ENCODE measurements at places on chromosomes 5 and 9.

GRCh38 chr9:125650271-125650737 lies 56.7 kb downstream of the MAPKAP1 start:
- DNase-seq = no peak

GRCh38 chr5:107792940-107793339 lies 122.2 kb upstream of the EFNA5 start:
- DNase-seq = no peak

DNA sequence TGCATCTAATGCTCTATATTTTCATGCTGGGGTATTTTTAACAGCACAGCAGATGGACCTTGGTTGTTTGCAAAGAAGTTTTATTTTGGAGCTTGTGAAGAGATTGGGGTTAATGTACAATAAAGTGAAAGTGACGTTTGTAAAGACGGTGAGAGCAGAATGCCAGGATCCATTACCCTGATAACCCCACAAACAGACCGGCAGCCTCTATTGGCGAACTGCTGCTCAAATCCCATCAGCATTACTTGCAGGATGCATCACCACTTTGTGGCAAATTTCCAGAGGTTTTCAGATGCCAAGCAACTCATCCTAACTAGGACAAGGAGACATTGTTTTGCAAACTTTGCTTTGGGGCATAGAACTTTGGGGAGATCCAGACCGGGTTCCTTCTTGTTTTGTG lies 383.3 kb upstream of the ZNF462 start:
- DNase-seq = no peak

- no peak for DNase-seq
These were observed at the start of gene FAM221B for GRCh38 chr9:35828716-35829083. Gene FAM221B, minus strand, starts transcription at chr9:35828732. Its CDS starts 2,571 bp downstream, at chr9:35826161.

- no peak for DNase-seq
These were observed 36.2 kb upstream of the CKS2 start for GRCh38 chr9:89274838-89275237.

DNA sequence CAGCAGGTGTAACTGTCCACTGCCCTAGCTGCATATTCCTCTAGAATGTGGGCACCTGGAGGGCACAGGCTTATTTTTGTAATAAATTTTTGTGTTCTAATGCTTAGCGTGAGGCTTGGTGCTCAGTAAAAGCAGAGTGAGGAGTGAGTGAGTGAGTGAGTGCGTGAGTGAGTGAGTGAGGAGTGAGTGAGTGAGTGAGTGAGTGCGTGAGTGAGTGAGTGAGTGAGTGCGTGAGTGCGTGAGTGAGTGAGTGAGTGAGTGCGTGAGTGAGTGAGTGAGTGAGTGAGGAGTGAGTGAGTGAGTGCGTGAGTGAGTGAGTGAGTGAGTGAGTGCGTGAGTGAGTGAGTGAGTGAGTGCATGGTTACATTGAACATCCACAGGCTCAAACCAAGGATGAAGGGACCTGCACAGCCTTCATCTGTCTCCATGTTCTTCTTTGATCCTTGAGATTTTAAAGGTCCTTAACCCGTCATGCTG lies 371.5 kb downstream of the MED10 start:
- DNase-seq = no peak

- DNase-seq = no peak
These were observed 71.3 kb downstream of the HRH2 start for GRCh38 chr5:175728885-175729828.

DNA sequence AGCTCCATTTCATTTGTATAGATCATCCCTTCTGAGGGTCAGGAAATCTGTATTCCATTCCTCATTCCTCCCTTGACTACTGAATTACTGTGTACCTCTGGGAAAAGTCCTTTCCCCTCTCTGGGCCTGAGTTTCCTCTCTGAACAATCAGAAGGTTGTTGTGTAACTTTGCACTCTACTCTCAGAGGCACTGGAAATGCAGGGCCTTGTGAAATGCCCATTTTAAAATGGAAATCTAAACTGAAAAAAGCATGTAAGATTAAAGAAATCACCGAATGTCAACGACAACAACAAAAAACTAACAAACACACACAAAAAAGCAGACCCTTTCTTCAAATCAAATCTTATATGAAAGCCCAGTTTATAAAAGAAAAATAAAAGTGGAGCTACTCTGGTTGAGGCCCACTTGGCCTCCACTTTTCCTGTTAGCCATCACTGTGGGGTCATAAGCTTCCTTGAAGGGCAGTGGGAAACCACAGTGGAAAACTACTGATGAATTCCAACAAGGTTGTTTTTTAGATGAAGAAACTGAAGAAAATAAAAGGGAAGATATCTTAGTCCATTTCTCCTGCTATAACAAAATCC lies 21.6 kb upstream of the GRPEL2 start:
- DNase-seq = no peak

DNA sequence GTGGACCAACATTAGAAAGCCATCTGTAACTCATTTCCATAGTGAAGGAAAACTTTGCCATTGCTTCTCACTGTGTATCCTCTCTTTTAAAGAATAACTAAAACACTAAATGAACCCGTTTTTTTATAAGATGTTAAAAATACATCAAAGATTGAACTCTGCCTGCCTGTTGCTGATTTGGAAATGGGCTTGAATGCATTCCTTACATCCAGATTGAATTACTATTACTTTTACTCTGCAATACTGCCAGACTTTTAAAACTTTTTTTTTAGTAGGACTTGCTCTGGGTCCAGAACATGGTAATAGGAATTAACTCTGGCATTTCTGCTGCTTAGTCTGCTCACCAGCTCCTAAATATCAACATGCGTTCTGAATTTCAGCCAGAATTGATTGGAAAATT lies 176.8 kb upstream of the PAPPA start:
- DNase-seq = no peak

- DNase-seq = no peak
These were observed 75.8 kb upstream of the ZNF618 start for GRCh38 chr9:113800276-113800675.

DNA sequence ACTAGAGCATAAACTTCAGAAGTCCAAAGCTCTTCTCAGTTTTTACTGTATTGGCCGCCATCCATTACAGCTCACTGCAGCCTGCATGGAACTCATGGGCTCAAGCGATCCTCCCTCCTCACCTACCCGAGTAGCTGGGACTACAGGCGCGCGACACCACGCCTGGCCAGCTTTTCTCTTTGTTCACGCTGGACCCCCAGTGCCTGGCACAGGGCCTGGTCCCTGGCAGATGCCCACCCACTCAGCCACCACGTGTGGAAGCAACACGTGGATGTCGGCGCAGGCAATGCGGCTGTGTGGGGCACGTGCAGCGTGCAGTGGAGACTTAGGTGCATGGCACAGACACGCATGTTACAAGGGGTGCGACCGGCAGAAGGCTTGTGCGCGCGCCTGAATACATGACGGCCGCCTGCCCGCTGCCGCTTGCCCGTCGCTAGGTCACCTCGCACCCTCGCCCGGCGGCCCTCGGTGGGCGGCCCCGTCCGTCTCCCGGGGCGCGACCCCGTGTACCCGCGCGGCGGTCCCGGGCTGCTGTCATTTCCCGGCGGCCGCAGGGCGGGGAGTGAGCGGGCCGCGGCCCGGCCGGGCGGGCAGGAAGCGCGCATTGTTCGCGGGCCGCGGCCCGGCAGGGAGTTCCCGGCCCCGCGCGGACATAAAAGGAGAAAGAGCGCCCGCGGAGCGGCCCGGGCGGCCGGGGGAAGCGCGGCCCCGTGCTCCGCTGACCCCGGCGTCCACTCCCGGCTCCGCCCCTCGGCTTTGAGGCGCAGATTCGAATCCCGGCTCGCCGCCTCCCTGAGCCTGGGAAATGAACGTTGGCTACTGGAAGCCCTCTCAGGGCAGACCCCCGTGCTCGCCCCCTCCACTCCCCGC lies 24.1 kb upstream of the PTGS1 start:
- no peak for DNase-seq

- DNase-seq = no peak
These were observed 120.9 kb downstream of the WNK2 start for GRCh38 chr9:93304574-93305496.

GRCh38 chr5:158623971-158624370 lies 475.7 kb downstream of the EBF1 start:
- DNase-seq = no peak

GRCh38 chr9:127096208-127096607 lies 26.2 kb downstream of the ANGPTL2 start:
- no peak for DNase-seq

GRCh38 chr5:150238646-150239045 lies 48.8 kb downstream of the SLC6A7 start:
- no peak for DNase-seq

GRCh38 chr5:1827886-1828397 lies 26.7 kb downstream of the NDUFS6 start:
- no peak for DNase-seq

- no peak for DNase-seq
These were observed 19.1 kb downstream of the TNFSF8 start for GRCh38 chr9:114911167-114911821.

- no peak for DNase-seq
These were observed 68.8 kb downstream of the ANKRD55 start for GRCh38 chr5:56164376-56164775.

DNA sequence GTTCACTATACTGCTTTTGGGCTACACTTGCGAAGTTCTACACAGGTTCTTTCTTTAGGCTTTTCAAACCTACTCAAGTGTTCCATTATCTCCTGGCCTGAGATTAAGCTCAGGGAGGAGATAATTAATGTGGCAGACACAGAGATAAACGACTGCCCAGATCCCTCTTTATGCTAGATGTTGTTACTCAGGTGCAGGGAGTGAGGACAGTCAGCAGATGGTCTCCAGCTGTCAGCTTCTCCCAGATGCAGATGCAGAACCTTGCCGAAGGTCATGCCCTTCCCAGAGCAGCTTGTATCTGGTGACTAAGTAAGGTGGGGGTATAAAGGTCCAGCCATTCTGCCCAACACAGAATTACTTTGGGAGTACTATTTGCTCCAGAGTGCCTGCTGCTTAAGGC lies 166.2 kb downstream of the ZNF462 start:
- no peak for DNase-seq

- DNase-seq = no peak
These were observed 2.9 kb downstream of the P4HA2 start for GRCh38 chr5:132224716-132225115.

DNA sequence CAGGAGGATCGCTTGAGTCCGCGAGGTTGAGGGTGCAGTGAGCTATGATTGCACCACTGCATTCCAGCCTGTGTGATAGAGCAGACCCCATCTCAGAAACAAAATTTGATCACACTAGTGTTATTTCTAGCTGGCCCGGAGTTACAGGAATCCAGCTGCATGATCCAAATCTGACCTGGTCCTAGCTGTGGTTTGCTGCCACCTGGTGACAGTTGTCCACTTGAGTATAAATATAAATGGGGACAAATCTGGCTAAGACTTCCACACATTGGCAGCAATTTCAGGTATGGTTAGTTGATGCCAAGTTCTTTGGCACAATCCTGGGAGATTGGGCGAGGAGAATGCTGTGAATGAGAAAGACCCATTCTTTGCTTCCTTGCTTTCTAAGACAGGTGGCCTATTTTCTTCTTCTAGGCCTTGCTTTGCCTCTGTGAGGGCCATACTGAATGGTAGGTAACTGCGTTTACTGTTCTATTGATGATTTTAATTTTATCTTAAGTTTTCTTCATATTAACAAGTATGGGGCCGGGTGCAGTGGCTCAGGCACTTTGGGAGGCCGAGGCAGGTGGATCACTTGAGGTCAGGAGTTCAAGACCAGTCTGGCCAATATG lies 35.4 kb downstream of the UBE2R2 start:
- no peak for DNase-seq

GRCh38 chr5:147101659-147102369 lies 133.0 kb upstream of the STK32A start:
- no peak for DNase-seq

DNA sequence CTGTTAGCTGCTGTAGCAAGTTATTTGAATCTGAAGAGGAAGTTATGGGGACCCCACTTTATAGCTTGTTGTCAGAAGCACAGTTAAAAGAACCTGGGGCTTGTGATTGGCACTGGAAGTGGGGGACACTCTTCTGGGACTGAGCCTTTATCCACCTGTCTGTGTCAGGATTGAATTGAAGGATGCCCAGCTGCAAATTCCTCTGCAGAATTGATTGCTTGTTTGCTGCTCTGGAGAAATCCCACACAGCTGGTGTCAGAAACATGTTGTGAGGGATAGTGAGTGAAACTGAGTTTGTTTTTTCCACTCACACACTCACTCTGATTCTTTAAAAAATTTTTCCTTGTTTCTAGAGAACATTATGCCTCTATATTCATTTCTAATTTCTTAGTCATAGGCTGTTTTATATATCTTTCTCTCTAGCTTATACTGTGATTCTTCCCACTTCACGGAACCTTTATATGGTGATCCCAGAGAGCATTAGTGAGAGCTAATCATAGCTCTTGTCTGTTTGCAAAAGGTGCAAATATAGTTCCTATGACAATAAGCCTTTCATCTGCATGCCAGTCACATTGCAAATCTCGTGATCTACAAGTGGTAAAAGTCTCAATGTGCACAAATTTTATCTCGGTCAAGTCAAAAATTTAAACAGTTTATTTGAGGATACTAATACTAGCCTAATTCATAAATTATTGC lies 188.5 kb upstream of the EDIL3 start:
- DNase-seq = no peak

DNA sequence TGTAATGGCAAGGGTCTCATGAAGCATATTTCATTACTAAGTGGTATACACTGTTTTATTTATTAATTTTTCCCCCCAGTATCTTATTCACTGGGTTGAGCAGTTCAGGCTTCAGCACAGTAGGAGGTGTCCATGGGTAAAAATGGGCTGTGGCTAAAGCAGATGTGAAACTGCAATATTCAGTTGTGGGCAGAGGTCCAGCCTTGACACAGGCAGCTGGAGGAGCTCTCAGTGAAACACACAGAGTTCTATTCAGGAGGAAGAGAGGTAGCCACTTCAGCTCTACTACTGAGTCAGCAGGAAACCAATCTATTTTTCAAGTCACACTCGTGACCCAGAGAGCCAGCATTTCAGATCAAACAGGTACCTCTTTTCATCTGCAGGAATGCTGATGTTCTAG lies 418.3 kb downstream of the CDH10 start:
- DNase-seq = no peak

- no peak for DNase-seq
These were observed 680.8 kb upstream of the SEMA6A start for GRCh38 chr5:117255211-117256027.

DNA sequence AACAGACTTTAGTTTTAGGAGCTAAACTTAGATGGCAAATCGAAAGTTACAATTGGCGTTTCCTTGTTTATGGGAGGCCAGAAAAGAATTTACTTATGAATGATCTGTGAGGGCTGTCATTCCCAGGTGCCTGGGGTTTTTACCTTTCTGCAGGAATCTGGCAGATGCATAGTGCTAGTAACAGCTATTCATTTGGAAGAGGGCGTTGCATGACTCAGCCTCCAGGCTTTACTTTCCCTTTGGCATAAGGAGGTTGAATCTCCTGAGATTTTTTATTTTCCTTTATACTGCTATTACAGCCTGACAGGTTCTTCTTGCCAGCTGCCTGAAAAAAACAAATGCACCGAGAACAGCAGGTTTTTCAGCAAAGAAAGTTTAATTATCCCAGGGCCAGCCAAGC lies 30.0 kb downstream of the CARD6 start:
- DNase-seq = no peak

DNA sequence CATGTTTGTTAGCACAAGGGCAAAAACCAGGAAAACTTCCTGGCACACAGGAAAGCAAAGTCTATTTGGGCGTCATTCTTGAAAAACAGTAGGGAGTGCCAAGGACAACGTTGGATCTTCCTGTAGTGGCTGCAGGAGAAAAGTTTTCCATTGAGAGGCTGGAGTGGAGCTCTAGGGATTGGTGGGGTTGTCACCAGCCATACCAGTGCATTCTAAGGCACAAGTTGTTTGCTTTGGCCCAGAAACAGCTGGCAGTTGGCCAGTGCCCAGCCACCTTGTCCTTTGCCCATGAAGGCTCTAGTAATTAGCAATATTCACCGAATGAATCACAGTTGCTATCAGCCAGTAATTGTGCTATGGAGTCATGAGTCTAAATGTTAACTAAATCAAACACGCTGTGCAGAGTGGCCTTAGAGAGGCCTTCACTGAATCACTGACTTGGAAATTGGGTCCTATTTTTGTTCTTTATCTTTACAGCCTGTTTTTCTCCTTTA lies 26.4 kb downstream of the TNFSF15 start:
- no peak for DNase-seq
